ENCODE measurements at places on chromosomes 7 and 10.

DNA sequence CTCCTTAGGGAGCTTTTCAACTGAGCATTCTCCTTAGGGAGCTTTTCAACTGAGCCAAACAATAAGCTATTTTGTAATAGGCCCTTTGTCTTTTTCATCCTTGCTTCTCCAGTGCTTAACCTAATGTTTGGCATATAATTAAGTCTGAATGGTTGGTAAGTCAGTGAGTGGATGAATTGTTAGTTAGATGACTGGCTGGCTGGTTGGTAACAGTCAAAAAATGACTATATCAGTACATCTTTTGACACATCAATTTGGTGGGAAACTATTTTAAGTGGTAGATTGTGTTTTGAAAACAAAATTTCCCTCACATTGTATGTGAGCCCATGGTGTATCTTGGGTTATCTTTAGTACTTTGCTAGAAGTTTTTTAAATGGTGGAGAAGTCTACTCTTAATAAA is 16.4 kb downstream of the ING3 start:
- no peak for DNase-seq

- DNase-seq = no peak
Observed at GRCh38 chr7:123569352-123570010, 11.9 kb upstream of the NDUFA5 start.

- DNase-seq = no peak
Observed at GRCh38 chr7:31764462-31764861, 77.4 kb downstream of the PPP1R17 start.

DNA sequence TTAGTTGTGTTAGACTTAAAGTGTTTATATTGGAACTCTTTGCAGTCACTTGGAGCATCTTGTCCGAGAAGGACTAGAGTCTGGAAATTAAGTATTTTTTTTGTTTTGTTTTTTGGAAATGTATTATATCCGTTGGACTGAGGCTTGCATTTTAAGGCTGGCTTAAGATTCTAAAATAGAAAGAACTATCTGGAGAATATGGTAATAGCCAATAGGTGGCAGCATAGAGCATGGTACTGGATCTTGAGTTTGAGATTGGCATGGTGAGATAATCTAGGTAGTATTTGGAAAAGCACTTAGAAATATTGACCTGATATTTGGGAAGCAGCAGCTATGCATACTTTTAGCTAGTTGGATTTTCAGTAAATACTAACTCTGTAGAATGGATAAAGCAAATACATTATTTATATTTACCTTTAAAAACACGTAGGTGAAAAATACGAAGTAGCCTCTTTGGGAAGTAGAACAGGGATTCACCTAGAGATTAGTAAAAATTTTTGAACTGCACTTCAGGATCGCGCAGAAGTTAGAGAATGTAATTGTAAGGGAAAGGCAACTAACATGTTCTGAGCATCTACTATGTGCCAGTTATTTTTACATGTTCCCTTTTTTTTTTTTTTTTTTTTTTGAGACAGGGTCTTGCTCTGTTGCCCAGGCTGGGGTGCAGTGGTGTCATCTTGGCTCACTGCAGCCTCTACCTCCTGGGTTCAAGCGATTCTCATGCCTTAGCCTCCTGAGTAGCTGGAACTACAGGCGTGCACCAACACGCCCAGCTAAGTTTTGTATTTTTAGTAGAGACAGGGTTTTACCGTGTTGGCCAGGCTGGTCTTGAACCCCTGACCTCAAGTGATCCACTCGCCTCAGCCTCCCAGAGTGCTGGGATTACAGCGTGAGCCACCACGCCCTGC is 78.6 kb downstream of the LCOR start:
- no peak for DNase-seq

- no peak for DNase-seq
Observed at GRCh38 chr10:125209591-125210355, 49.4 kb upstream of the CTBP2 start.

GRCh38 chr7:92667816-92668535 is 77.8 kb upstream of the FAM133B start:
- DNase-seq = no peak

DNA sequence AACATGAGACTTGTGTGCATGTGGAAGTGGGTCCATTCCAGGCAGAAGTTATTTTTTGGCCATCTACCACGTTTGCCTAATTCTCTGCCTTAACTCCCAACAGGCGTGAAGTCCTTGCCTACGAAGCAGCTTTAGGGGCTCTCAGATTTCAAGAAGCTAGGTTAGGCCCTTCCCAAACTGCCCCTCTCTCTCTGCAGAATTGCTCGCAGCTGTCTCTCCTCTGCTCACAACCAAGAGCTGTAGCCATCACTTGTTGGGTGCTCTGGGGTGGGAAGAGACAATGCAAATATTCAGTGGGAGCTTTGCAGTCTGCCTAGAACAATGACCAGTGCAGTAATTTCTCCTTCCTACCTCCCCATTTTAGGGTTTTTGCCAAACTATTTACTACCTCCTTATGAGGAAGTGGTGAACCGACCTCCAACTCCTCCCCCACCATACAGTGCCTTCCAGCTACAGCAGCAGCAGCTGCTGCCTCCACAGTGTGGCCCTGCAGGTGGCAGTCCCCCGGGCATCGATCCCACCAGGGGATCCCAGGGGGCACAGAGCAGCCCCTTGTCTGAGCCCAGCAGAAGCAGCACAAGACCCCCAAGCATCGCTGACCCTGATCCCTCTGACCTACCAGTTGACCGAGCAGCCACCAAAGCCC is 24.9 kb downstream of the CYP17A1 start:
- DNase-seq = peak; percentile 6

GRCh38 chr7:39686261-39686924 is 63.0 kb downstream of the RALA start:
- no peak for DNase-seq

DNA sequence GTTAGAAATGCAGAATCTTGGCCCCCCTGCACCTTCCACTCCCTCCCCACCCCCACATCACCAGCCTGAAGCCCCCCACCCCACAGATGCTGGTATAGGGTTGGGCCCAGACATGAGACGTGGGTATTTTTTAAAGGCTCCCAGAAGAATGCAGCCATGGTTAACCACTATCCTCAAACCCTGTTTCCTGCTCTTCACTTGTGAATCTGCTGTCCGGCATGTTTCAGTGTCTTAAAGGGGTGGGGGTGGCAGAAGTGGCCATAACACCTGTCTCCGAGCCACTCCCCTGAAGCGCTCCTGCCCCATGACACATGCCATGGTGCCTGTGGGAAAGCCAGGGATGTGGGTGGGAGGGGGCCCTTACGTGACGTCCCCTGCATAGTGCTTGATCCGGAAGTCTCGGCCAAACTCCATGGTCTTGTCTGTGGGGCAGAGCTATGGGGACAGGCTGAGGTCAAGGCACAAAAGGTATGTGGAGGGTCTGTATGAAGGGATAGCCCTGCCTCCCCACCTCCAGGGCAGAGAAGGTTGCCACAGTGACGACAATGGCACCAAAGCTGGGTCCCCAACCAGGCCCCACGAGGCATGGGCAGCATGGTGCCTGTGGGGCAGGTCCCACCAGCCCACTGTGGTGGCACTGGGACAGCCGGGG is 9.6 kb downstream of the MYO1G start:
- no peak for DNase-seq

DNA sequence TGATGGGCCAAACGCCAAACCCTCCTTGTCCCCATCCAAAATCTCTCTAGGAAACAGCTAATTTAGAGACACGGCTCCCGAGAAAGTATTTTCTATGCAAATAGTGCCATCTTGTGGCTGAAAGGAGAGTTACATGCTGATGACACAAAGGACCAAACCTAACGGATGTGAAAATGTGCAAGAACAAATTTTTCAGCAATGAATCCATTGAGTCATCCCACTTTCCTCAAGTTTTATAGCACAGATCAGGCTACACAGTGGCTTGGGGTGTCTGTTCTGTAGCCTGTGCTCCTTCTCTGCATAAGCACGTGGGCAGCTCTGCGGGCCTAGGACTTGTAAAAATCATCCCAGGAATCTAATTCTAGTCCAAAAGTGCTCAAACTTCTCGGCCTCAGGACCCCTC is 154.8 kb upstream of the PRR15 start:
- DNase-seq = peak; percentile 35

GRCh38 chr10:126893841-126894240 is 11.4 kb upstream of the DOCK1 start:
- no peak for DNase-seq

- DNase-seq = no peak
Observed at GRCh38 chr10:17147884-17148489, 18.4 kb upstream of the CUBN start.

GRCh38 chr7:81236560-81236959 is 317.7 kb upstream of the SEMA3C start:
- no peak for DNase-seq

DNA sequence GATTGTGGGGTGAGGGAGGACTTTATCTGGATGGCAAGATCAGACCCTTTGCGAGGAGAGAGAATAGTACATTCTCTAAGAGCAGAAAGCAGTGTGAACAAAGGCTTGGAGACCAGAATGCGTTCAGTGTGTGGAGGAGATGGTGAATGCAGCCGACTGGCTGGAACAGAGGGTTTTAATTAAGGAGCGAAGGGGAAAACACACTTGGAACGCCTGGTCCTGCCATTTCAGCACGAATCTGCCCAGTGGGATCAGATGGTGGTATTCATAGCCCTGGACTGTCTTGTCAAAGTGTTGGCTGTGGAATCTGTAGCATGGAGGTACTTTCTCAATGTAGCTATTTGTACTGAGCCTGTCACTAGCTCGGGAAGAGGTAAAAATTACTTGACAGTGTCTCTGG is 260.9 kb downstream of the SLC25A13 start:
- no peak for DNase-seq

DNA sequence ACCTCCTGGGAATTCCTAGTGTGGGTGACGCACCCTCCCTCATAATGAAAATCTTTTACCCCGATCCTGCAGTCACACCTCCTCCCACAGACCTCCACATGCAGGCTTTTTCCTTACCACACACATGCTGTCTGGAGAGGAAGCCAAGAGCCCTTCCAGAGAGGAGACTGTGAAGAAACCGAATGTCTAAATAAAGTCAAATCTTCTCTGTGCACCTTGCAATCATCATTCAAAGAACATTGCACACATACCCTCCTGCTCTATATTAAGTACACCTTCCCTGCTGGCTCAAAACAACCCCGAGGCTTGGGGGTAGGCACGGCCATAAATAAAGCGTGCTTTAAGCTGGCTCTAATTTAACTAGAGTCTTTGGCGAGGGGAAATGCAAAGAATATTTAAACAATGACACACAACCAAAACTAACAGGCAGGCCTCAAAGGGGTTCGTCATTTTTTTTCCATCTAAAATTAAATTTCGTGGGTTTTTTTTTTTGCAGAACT is 34.9 kb downstream of the CALML3 start:
- no peak for DNase-seq

- no peak for DNase-seq
Observed at GRCh38 chr10:34178756-34179155, 636.3 kb downstream of the PARD3 start.

- no peak for DNase-seq
Observed at GRCh38 chr10:73790886-73791625, 5.7 kb downstream of the ZSWIM8 start.

DNA sequence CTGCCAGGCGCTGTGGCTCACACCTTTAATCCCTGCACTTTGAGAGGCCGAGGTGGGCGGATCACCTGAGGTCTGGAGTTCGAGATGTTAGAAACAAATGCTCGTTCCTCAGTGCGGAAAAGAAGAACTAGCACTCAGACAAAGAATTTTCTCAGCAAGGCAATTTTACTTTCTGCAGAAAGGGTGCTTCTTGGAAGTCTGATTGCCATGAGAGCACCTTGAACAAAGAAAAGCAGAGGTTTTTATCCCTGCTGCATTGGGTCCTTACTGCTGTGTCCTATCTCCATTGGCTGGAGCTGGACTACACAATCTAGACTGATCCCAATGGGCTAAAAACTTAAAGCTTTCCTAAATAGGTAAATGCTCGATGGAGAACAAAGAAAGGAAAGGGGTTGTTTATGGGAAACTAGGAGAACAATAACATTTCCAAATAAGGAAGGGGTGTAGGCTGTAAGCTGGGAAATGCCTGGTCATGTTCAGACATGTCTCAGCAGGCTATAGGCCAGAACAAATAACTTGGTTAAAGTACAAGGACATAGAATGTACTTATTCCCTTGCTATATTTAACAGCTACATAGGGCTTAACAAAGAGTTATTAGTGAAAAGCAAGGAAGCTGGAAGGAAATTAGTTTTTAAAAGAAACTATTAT is 26.1 kb upstream of the ACTR3B start:
- DNase-seq = no peak

GRCh38 chr10:66748217-66748616 is 177.6 kb upstream of the LRRTM3 start:
- DNase-seq = no peak

All from T-cell (primary cell).